ENCODE measurements at places on chromosomes 12 and 14. TPM values are rescaled to one million over a fixed set of nuclear protein-coding genes. Genes with fewer than 3 reads are reported as not detected.

Gene RNF212B
- polyA plus RNA-seq, result not detected

DNA sequence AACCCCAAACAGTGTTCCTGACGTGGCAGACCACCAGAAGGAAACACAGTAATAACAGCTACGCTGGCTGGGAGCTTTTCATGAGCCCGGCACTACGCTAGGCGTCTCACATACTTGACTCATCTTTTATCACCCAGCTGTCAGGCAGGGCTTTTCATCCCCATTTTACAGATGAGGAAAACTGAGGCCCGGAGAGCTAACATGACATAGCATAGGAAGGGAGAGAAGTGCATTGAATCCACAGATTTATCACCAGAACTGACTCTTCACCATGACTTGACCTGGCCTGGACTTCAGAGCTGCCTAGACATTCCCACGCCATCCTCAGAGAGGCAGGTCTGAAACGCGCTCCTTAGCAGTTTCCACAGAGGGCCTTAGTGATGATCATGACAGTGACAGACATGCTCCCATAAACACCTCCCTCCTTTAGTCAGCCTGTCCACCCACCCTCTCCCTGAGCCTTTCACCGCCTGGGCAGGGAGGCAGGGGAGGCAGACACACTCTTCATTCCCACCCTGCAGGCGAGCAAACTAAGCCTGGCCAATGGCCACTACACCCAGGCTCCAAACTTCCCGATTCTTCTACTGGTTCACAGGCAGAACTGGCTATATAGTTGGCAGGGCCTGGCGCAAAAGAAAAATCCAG, 56.2 kb downstream of the RBM19 start:
- H3K4me1 ChIP-seq, result no peaks in the 10 kb centered on the region
- DNase-seq, result no peak
- H3K27ac ChIP-seq, result no peak overlapping the region
- H3K36me3 ChIP-seq, result peaks cover 24% of the 10 kb centered on the region
- H3K27me3 ChIP-seq, result no peaks in the 10 kb centered on the region

DNA sequence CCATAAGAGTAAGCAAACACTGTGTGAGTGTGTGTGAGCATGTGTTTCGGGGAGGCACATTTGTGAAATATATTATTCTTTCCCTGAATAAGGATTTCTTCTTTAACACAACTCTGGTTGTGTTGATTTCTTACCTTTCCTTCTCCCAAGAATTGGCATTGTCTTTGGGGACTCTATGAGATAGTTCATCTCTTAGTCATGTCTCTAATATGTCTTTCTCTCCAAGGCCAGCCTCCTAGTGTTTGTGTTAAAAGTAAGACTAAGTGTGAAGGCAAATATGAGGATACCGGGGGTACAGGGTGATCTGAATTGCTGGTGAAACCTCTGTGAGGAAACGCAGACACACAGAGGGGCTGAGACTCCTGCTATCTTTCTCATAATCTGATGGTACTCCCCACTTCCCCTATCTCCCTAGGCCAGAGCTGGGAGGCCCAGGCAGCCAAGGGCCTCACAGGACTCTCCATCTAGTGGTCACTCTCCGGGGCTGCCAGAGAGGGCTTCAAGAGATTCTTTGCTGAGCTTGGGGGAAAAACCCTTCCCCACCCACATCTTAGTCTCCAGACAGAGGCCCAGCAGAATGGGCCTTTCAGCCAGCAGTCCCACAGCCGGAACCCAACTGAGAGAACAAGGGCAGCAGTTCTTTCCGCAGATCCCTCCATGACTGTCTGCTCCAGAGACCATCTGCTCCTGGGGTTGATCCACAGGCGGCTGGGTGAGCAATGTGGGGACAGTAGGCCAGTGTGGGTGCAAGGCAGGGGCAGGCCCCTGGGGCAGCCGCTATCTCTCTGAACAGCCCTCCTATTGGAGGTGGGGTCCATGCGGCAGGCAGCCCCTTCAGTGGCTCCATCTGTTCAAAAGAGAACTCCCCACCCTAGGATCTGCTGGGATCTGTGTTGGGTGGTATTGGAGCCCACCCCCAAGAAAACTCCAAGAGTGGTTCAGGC, 5.8 kb upstream of the HOXC12 start:
- no peaks in the 10 kb centered on the region for H3K4me1 ChIP-seq
- H3K36me3 ChIP-seq, result no peaks in the 10 kb centered on the region
- no peak overlapping the region for H3K4me3 ChIP-seq
- H3K27ac ChIP-seq, result no peak overlapping the region

DNA sequence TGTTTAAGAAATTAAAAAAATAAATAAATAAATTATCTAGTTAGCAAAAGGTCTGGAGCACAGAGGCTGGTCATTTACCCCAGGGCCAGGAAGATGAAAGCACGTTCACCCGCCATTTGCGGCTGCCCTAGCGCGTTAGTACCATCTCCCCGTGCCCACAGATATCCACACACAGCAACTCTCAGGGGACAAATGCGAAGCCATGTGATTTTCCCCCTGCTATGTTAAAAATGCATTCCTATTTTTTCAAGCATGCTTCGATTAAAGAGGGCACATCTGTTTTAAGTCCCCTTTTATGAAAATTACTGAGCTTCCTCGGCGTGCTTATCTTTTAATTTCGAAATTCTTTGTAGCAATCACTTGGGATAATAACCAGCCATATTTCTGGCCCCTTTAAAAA, 56.9 kb upstream of the PIWIL1 start:
- H3K4me1 ChIP-seq, result no peaks in the 10 kb centered on the region
- no peaks in the 10 kb centered on the region for H3K27me3 ChIP-seq
- H3K4me3 ChIP-seq, result no peak overlapping the region
- no peak overlapping the region for H3K27ac ChIP-seq
- no peak for DNase-seq

DNA sequence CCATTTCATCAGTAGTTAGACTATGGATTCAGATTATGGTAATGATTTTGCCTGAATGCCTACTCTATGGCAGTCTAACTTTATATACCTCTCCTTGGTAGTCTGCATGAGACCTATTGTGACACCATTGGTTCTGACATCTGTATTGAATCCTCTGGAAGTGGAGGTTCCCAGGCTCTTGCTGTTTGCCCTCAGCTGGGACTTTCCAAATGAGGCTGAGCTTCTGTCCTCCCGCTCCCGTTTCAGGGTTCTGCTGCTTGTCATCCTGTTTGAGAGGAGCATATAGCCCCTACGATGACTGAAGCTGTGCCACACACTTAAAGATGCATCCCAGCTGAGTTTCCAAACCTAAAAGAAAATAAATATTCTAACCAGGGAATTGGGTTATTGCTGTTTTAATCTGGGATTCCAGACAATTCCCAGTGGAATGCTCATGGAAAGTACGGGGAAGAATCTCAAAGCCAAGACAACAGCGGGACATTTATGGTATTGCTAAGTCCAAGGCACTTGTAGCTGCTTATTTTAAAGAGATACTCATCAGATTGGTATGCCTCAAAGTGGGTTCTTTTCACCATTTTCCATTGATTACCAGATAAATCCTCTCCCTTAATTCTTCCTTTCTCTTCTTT, 105.9 kb downstream of the ETV6 start:
- H3K36me3 ChIP-seq, result peaks cover 32% of the 10 kb centered on the region
- H3K27ac ChIP-seq, result no peak overlapping the region
- peaks cover 34% of the 10 kb centered on the region for H3K4me1 ChIP-seq

All from immature natural killer cell (primary cell).